ENCODE measurements at places on chromosomes 1 and 21.

- no peak for DNase-seq
Measured at GRCh38 chr21:35896060-35896459, 164.3 kb downstream of the SETD4 start.

- no peak for DNase-seq
Measured at GRCh38 chr1:39277879-39278278, 73.4 kb downstream of the MACF1 start.

DNA sequence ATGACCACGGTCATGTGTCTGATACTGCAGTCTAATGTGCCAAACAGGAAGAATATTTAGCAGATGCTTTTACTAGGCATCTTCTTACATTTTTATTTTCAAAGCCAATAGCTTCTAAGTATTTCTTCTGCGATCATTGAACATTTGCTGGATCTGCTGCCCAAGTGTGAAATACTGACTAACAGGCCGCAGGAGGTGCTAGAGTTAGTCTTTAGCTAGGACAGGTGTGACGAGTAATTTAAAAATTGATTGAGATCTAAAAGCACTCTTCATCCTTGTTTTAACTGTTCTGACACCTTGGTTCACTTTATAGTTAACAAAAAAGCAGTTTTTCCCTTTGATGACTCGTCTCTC, 748 bp upstream of the FAM78B start:
- no peak for DNase-seq

- DNase-seq = peak; percentile 62
Measured at GRCh38 chr1:9275567-9276034, 17.1 kb upstream of the SPSB1 start.

- DNase-seq = no peak
Measured at GRCh38 chr1:27970401-27970800, 10.6 kb downstream of the XKR8 start.
